ENCODE measurements at places on chromosomes 3 and 15. TPM values are rescaled to one million over a fixed set of nuclear protein-coding genes. Genes with fewer than 3 reads are reported as not detected.

DNA sequence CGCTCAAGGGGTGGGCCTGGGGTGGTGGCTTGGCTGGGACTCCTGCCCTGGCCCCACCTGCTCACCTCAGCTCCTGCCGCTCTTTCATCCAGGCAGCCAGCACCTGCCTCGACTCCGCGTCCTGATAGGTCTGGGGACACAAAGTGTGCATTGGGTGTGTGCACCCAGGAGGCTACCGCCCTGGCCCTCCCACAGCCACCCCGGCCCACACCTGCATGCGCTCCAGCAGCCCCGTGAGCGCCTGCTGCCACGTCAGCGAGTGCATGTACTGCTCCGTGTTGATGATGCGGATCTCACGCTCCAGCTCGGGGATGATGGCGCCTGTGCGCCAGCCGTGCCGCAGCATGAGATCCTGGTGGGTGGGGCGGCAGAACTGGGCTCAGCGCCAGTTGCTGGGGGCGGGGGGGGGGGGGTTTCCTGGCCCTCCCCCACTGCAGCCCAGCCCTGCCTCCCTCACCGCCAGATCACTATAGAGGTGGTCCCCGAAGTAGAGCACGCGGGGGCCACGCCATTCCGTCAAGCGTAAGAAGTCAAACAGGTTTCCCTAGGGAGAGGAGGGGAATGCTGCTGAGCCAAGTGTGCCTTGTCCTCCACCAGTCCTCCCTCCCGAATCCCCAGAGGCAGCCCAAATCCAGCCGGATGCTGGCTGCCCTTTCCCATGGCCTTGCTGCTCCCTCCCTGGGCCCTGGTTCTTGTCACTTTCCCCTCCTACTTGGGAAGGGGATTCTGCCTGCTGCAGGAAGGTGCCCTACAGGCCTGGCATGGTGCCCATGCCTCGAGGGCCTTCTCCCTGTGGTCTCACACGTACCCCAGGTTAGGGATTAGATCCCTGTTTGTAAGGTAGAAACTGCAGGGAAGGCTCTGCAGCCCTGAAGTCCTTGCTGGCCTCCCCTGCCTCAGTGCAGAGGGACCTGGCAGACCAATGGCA, 8.6 kb downstream of the NT5DC2 start:
- no peaks in the 10 kb centered on the region for H3K4me1 ChIP-seq
- no peaks in the 10 kb centered on the region for H3K27me3 ChIP-seq
- H3K27ac ChIP-seq = no peak overlapping the region
- H3K4me3 ChIP-seq = no peak overlapping the region
- peak; percentile 75 for DNase-seq

TMEM212 gene
- not detected for total RNA-seq

TMCO5A gene
- total RNA-seq = not detected

DNA sequence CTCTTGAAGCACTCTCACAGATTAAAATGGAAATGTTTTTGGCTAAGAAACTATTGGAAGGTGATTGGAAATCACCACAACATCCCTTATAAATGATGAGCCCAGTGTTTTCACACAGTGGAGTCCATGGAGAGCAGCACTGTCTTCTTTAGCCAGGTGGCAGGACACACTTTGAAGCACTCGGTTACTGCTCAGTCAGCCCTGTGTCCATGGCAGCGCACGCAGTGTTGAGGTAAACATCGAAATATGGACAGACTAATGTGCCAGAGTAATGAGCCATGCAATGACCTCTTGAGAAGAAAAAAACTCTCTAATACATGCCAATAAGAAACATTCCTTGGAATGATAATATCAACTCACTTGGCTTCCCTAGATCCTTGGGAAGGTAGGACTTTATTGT, 66.6 kb downstream of the TGFBR2 start:
- H3K27me3 ChIP-seq = no peaks in the 10 kb centered on the region
- H3K27ac ChIP-seq = no peak overlapping the region
- H3K4me1 ChIP-seq = no peaks in the 10 kb centered on the region
- peaks cover 11% of the 10 kb centered on the region for H3K36me3 ChIP-seq

REC114 gene
- total RNA-seq = not detected

GRCh38 chr15:47663101-47663500, 54.2 kb upstream of the SEMA6D start:
- H3K36me3 ChIP-seq = no peaks in the 10 kb centered on the region
- no peak for DNase-seq
- H3K27ac ChIP-seq = no peak overlapping the region
- H3K4me3 ChIP-seq = no peak overlapping the region
- H3K4me1 ChIP-seq = no peaks in the 10 kb centered on the region
- no peaks in the 10 kb centered on the region for H3K27me3 ChIP-seq

DNA sequence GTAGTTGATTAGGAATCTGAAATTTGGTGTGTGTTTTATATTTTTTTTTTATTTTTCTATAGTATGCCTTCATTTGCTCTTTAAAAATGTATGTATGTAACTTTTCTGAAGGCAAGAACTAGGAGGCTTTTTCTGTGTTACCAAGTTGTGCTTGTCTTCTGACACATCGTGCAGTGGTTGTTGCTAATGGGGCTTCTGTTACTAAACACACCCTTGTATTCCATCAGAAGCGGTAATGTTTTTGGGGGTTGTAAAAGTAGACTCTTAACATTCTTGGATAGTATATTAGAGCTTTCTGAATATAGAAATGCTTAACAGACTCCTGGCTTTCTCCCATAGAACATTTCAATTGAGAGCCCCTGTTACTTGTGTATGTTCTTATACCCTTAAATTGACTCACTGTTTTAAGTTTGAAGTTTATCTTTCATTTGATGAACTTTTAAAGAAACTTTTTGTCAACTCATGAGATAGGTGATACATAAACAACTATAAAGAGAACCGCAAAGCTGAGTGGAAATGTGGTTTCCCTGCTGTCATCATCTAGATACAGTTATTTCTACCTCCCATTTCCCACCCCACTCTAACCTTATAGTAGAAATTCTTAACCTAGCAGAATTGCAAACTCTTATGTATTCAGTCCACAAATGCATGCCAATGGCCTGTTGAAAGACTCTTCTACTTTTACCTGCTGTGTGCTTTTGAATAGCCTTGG, 2.5 kb downstream of the TIPARP start:
- no peak overlapping the region for H3K27ac ChIP-seq
- H3K4me1 ChIP-seq = peaks cover 3% of the 10 kb centered on the region
- no peak for DNase-seq
- H3K4me3 ChIP-seq = no peak overlapping the region

- H3K36me3 ChIP-seq = peaks cover 4% of the 10 kb centered on the region
- peak; percentile 47 for DNase-seq
- no peak overlapping the region for H3K27ac ChIP-seq
Measured at GRCh38 chr15:101672298-101672697, 20.1 kb upstream of the TM2D3 start.

TM6SF1 gene
- 11.3 TPM for total RNA-seq

- H3K4me3 ChIP-seq = no peak overlapping the region
- no peaks in the 10 kb centered on the region for H3K36me3 ChIP-seq
- no peak overlapping the region for H3K27ac ChIP-seq
Measured at GRCh38 chr15:50558012-50558411, 11.5 kb upstream of the USP50 start.

ATP10A gene
- total RNA-seq = 19.9 TPM

DNA sequence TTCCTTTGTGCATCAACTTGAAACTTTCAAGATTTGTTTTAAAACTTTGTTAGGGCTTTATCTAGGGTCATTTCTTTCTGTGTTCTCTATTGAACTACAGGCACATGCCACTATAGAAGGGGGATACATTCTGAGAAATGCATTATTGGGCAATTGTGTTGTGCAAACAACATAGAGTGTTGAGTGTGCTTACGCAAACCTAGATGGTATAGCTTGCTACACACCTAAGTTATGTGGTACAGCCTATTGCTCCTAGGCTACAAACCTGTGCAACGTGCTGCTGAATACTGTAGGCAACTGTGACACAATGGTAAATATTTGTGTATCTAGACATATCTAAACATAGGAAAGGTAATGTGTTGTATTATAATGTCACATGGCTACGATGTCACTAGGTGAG, 33.0 kb upstream of the KLF13 start:
- DNase-seq = no peak
- H3K4me1 ChIP-seq = no peaks in the 10 kb centered on the region
- no peaks in the 10 kb centered on the region for H3K27me3 ChIP-seq
- H3K36me3 ChIP-seq = no peaks in the 10 kb centered on the region

SOX14 gene
- total RNA-seq = not detected

DNA sequence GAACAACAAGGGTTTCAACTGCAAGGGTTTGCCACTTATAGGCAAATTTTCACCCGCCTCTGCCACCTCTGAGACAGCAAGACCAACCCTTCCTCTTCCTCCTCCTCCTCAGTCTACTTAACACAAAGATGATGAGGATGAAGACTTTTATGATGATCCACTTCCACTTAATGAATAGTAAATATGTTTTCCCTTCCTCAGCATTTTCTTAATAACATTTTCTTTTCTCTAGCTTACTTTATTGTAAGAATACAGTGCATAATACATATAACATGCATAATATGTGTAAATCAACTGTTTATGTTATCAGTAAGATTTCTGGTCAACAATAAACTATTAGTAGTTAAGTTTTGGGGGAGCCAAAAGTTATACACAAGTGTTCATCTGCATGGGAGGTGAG, 77.4 kb downstream of the KLF15 start:
- H3K36me3 ChIP-seq = no peaks in the 10 kb centered on the region
- no peaks in the 10 kb centered on the region for H3K4me1 ChIP-seq
- no peaks in the 10 kb centered on the region for H3K27me3 ChIP-seq
- no peak for DNase-seq
- H3K27ac ChIP-seq = no peak overlapping the region
- H3K4me3 ChIP-seq = no peak overlapping the region

DNA sequence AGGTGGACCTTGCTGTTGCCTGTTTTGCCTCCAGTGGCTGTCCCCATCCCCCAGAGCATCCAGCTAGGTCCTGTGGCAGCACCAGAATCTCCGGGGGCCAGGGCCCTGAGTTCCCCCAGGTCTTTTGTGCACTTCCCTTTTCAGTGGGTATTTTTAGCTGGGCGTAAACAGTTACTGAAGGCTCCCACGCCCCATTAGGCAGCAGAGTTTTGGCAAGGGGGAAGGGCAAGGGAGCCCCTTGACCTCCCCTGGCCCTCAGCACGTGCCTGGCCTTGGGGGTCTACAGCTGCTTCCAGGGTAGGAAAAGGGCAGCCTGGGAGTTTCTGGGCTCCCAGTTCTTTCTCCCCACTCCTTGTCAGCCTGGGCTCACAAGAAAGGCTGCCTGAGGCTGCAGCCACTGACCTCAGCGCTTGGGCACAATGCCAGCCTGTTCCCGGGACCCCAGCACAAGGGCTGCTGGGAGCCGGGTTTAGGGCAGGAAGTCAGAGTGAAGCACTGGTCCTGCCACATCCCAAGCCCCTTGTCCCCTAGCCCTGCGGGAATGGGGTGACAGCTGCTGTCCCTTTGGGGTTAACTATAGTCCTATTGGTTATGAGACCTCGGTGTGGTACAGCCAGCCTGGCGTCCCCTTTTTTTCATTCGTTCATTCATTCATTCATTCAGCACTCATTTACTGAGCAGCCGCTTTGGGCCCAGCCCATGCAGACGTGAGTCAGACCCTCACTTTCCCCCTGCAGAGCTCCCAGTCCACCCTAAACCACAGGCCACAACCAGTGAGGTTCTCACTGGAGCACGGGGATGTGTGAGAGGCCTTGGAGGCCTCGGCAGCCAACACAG, 8.4 kb downstream of the CSK start:
- peak; percentile 93 for DNase-seq
- H3K27me3 ChIP-seq = no peaks in the 10 kb centered on the region
- H3K4me1 ChIP-seq = peaks cover 5% of the 10 kb centered on the region

- H3K4me3 ChIP-seq = no peak overlapping the region
- no peak overlapping the region for H3K27ac ChIP-seq
- no peaks in the 10 kb centered on the region for H3K36me3 ChIP-seq
Measured at GRCh38 chr3:147653367-147653923, 244.3 kb downstream of the ZIC1 start.

PROS1 gene
- 132 TPM for total RNA-seq

GRCh38 chr3:51718547-51719409, 11.9 kb downstream of the GRM2 start:
- no peaks in the 10 kb centered on the region for H3K4me1 ChIP-seq
- H3K36me3 ChIP-seq = no peaks in the 10 kb centered on the region
- no peak overlapping the region for H3K27ac ChIP-seq
- no peak overlapping the region for H3K4me3 ChIP-seq

- H3K4me3 ChIP-seq = no peak overlapping the region
- no peak overlapping the region for H3K27ac ChIP-seq
- no peaks in the 10 kb centered on the region for H3K27me3 ChIP-seq
- H3K4me1 ChIP-seq = no peaks in the 10 kb centered on the region
- DNase-seq = no peak
- no peaks in the 10 kb centered on the region for H3K36me3 ChIP-seq
Measured at GRCh38 chr15:69813881-69814280, 283.8 kb downstream of the TLE3 start.

- no peaks in the 10 kb centered on the region for H3K27me3 ChIP-seq
- no peaks in the 10 kb centered on the region for H3K36me3 ChIP-seq
- no peak overlapping the region for H3K27ac ChIP-seq
- no peak for DNase-seq
- H3K4me1 ChIP-seq = no peaks in the 10 kb centered on the region
Measured at GRCh38 chr3:141262308-141262705, 30.7 kb downstream of the PXYLP1 start.

GRCh38 chr15:85314633-85315032, 65.8 kb upstream of the AKAP13 start:
- DNase-seq = no peak
- H3K27ac ChIP-seq = no peak overlapping the region
- H3K36me3 ChIP-seq = no peaks in the 10 kb centered on the region
- H3K27me3 ChIP-seq = no peaks in the 10 kb centered on the region
- H3K4me1 ChIP-seq = no peaks in the 10 kb centered on the region

DNA sequence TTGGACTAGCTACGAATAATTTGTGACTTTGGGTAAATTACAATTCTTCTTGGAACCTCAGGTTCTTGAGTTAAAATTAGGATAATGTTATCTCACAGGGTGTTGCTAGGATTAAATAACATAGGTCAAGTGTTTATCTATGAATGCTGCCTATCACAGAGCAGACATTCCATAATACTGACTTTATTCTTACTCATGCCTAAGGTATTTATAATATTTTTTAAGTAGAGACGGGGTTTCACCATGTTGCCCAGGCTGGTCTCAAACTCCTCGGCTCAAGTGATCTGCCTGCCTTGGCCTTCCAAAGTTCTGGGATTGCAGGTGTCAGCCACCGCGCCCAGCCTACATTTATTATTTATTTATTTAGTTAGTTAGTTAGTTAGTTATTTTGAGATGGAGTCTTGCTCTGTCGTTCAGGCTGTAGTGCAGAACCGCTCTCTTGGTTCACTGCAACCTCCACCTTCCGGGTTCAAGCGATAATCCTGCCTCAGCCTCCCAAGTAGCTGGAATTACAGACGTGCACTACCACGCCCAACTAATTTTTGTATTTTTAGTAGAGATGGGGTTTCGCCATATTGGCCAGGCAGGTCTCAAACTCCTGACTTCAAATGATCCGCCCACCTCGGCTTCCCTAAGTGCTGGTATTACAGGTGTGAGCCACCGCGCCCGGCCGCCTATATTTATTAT, 741 bp upstream of the ZNF106 start:
- peak overlapping the region; percentile 88 for H3K4me3 ChIP-seq
- no peaks in the 10 kb centered on the region for H3K27me3 ChIP-seq
- no peaks in the 10 kb centered on the region for H3K36me3 ChIP-seq
- no peaks in the 10 kb centered on the region for H3K4me1 ChIP-seq
- H3K27ac ChIP-seq = peak overlapping the region; percentile 100
